ENCODE measurements at places on chromosomes 4 and X. TPM values are rescaled to one million over a fixed set of nuclear protein-coding genes. Genes with fewer than 3 reads are reported as not detected.

DNA sequence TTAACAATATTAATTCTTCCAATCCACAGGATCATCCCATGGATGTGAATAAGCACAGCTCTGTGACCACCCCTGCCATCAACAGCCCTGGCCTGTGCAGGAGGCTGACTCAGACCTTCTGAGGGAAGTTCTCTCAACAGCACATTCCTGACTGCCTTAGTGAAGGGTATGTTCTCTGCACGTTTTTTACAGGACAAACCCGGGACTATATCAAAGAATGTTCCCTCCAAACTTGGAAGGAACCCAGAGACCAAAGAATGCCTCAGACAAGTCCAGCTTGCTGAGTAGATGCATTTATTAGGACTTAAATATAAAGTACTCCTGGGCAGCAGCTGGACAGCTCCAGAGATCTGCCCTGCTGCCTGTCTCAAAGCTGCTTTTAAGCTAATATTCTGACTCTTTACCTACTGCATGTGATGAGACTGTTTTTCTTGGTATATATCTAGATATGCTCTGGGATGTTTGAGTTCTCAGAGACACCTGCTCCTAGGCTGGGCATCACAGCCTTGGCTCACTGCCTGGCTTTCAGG is 1127.8 kb upstream of the PRKX start:
- no peaks in the 10 kb centered on the region for H3K36me3 ChIP-seq
- no peak for DNase-seq
- no peak overlapping the region for H3K4me3 ChIP-seq
- H3K27ac ChIP-seq, result no peak overlapping the region
- H3K4me1 ChIP-seq, result no peaks in the 10 kb centered on the region
- H3K27me3 ChIP-seq, result no peaks in the 10 kb centered on the region

DNA sequence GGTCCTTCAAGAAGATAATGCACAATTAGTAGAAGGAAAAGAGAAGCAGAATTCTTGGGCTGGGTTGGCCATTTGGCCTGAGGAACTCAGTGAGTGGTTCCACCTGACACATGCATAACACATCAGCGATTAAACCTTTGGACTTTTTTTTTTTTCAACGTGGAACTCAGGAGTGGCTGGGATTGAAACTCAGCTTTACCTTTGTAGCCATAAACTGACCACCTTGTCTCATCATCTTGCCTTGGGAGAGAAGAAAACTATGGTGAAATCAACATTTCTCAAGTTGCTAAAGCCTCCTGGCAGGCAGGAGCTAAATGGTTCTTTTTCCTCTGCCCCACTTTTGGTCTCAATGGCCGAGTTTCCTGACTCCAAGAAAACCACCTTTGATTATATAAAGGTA is 16.3 kb downstream of the PTTG2 start:
- H3K27me3 ChIP-seq, result no peaks in the 10 kb centered on the region
- no peak for DNase-seq
- peak overlapping the region; percentile 65 for H3K27ac ChIP-seq
- H3K4me1 ChIP-seq, result peaks cover 26% of the 10 kb centered on the region

DNA sequence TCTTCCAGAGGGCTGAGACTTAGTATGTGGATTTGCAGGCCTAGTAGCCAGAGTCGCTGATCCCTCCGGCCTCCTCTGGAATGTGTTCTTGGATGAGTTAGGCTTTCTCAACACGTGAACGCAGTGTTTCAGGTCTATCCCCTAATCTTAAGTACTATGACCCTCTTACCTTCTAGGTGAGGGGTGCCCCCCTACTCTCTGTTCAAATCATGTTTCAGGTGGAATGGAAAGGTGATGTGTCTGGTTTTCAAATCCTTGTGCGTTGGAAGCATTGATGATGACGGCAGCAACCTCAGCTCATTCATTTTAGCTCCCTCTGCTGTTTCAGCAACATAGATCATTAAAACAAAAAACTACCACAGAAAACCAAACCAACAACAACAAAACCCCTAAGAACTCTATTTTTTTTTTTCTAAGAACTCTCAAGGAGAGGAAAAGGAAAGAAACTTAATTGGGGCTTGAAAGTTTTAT is 56.4 kb downstream of the RWDD4 start:
- H3K36me3 ChIP-seq, result no peaks in the 10 kb centered on the region
- H3K4me3 ChIP-seq, result no peak overlapping the region
- no peaks in the 10 kb centered on the region for H3K4me1 ChIP-seq
- DNase-seq, result no peak

DNA sequence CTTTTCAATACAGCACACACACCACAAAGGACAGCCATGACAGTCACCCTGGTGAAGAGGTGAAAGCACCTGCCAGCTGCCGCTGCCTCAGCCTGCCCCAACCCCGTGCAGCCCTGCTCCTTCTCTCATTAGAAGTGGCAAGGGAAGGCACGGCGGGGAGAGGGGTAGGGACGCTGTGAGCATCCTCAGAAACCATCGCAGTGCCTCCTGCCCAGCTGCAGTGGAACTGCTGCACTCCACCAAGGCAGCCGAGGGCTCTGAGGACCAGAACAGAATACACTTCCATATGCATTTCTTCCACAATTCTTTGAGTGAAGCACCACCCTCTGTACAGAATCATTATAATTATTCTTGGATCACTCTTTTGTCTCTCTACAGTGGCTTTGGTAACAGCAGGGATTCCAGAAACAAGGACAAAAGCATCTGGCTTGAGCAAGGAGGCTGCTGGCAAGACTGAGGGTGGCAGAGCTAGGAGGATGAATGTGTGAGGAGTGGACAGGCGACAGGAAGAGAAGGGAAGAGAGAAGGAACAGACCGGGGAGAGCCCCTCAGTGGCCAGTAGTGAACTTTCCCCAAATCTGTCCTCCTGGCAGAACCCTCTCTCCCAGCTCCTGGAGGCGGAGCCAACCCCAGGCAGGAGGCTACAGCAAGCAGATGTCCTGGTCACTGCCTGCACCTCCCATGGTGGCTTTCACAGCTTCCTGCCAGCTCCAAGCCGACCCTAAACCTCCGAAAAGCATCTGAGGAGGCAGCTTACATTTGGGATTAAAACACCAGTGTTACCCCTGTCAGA is 73.2 kb downstream of the MTNR1A start:
- H3K4me1 ChIP-seq, result no peaks in the 10 kb centered on the region
- H3K4me3 ChIP-seq, result no peak overlapping the region
- no peaks in the 10 kb centered on the region for H3K36me3 ChIP-seq
- peaks cover 1% of the 10 kb centered on the region for H3K27me3 ChIP-seq
- DNase-seq, result no peak

GRCh38 chr4:166172619-166173018 is 299.6 kb downstream of the TLL1 start:
- no peak for DNase-seq
- H3K27ac ChIP-seq, result no peak overlapping the region
- no peak overlapping the region for H3K4me3 ChIP-seq
- H3K27me3 ChIP-seq, result no peaks in the 10 kb centered on the region
- H3K4me1 ChIP-seq, result no peaks in the 10 kb centered on the region
- no peaks in the 10 kb centered on the region for H3K36me3 ChIP-seq

GRCh38 chr4:134961963-134962362 is 760.4 kb upstream of the PABPC4L start:
- H3K27ac ChIP-seq, result no peak overlapping the region
- H3K27me3 ChIP-seq, result no peaks in the 10 kb centered on the region
- no peak for DNase-seq
- no peak overlapping the region for H3K4me3 ChIP-seq
- no peaks in the 10 kb centered on the region for H3K36me3 ChIP-seq

USP51 gene
- 1.2 TPM for total RNA-seq

FAM47E gene
- not detected for total RNA-seq

RAB33A gene
- 28.8 TPM for total RNA-seq

Data from activated CD8-positive, alpha-beta T cell treated with anti-CD3 and anti-CD28 coated beads for 36 hours (primary cell).